ENCODE measurements at places on chromosomes 3 and 15.

- no peak for DNase-seq
These were observed 185.9 kb downstream of the ERC2 start for GRCh38 chr3:56282341-56282740.

GRCh38 chr3:13595485-13595884, 46.6 kb downstream of the FBLN2 start:
- no peak for DNase-seq

DNA sequence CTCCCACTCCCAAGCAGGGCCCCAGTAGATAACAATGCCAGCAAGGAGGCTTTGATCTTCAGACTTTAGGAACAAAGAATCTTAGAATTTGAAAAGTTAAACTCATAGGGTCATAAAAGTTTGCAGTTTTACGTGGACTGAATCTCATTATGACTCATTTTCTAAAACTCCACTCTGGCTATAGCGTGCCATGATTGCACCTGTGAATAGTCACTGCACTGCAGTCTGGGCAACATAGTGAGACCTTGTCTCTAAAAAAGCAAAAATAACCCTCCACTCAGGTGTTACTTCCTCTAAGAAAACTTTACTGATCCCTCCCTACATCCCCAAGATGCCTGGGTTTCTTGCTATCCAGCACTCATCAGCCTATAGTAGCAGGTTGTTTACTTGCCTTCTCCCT, 104.5 kb downstream of the IL20RB start:
- no peak for DNase-seq

DNA sequence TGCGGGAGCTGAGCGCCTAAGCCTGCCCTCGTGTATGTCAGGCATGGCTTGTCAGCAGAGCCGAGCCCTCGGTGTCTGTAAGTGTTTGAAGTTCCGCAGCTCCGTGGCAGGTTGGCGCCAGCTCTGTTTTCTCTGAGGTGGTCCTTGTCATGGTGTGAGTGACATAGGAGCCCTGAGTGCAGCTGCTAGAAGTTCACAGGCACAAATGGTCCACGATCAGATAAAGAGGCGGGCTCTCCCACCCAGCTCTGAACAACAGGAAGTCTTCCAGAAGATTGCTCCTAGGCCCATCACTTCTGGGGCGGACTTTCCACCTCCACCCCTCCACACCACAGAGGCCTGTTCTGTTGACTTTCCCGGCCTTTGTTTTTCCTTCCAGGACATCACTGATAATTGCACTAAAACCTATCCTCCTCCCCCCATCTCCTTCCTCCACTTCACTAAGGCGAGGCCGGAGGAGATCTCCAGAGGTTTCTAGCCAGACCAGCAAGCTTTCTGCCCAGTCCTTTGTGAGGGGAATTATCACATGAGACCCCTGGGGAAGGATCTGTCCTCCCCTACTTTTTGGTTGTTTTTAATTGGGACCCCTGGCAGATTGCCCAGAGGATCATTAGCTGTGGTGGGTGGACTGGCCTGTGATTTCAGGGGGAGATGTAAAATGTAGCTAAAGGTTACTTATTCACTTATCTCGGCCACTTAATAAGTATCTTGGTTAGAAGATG, 19.9 kb downstream of the ITPR1 start:
- no peak for DNase-seq

GRCh38 chr3:71817262-71817661, 32.3 kb upstream of the PROK2 start:
- DNase-seq, result no peak

DNA sequence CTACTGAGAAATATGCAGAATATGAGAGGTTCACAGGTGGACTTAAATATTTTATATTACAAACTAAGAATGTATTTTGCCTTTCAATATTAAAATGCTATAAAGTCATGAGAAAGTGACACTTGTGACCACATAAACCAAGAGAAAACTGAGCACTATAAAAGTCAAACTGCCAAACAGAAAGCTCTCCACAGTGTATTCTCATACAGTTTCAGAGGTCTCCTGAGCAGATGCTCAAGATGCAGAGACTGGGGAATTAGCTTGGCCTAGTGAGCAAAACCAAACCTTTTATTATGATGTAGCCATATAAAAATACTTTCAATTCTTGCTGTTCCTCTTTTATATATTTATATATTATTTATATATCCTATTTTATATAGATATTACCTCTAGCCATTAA, 227.8 kb downstream of the TBC1D5 start:
- DNase-seq, result no peak

DNA sequence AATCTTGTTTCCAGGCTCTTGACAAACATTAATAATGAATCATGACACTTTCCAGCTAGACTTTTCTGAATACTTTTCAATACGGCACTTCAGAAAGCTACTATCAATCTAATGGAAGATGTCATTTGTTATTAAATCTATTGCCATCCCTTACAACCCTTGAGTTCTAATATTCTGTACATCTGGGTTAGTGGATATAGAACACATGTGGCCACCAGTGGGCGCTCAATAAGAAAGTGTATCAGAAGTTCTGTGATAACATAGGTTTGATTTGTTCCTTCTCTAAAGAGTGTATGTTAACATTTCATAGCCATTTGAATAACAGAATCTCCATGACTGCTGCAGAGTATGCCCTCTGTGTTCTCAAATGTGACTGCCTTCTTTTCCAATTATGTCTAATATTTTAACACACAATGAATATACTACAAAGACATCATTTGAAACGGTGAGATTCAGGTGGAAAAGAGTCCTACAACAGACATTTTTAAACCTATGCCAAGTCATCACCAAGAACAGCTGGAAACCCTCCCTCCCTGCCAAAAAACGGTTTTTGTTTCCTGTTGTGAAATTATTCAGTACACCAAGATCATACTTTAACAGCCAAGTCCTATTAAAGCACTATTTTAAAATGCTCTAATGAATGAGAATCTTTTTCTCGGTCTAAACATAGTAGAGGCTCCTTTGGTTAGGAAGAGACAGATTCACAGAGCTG, 22.2 kb downstream of the ALDH1A2 start:
- peak; percentile 28 for DNase-seq

GRCh38 chr3:148269816-148270215, 427.9 kb upstream of the AGTR1 start:
- DNase-seq, result no peak

- DNase-seq, result no peak
These were observed 4.8 kb upstream of the MECOM start for GRCh38 chr3:169668072-169668956.

DNA sequence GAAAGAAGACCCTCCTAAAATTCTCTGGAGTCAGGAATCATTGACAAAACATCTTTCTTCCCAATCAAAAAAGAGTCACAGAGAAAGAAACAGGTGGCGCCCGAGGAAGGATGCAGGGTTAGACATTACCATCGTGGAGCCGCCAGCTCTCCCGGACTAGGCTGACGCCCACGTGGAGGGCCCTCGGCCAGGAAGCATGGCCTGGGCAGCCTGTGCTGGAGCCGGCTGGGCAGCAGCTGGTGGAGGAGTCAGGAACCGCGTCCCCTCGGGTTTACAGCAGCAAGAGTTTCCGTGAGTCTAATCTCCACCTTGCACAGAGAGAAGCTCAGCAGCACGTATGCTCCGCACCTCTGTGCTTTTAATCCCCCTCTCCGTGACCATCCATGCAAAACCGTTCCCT, 533.7 kb upstream of the ATP11B start:
- DNase-seq, result no peak

DNA sequence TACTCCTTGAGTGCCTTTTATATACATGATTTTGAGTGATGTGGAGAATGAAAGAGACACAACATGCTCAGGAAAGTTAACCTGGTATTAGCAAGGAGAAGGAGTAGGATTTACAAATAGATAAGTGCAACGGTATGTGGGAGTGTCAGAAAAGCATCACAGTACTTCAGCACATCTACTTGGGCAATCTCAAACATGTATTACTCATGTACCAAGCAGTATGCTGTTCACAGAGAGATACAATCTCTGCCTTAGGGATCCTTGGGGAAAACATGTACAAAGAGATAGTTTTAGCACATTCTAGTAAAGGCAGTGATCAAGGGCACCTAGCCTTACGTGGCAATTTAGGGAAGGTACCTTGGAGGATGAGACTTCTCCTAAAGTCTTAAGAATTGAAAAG, 146.5 kb downstream of the FILIP1L start:
- no peak for DNase-seq

DNA sequence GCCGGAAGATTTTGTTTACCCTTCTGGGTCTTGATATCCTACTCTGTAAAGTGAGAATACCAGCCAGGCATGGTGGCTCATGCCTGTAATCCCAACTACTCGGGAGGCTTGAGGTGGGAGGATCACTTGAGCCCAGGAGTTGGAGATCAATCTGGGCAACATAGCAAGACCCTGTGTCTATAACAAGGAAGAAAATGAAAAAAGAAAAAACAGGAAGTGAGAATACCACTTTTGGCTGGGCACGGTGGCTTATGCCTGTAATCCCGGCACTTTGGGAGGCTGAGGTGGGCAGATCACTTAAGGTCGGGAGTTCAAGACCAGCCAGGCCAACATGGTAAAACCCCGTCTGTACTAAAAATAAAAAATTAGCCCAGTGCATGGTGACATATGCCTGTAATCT, 36.9 kb downstream of the SFMBT1 start:
- DNase-seq, result no peak

- DNase-seq, result no peak
These were observed 36.5 kb downstream of the ANAPC13 start for GRCh38 chr3:134449277-134449676.

GRCh38 chr3:53688989-53689388, 157.2 kb downstream of the CHDH start:
- no peak for DNase-seq

DNA sequence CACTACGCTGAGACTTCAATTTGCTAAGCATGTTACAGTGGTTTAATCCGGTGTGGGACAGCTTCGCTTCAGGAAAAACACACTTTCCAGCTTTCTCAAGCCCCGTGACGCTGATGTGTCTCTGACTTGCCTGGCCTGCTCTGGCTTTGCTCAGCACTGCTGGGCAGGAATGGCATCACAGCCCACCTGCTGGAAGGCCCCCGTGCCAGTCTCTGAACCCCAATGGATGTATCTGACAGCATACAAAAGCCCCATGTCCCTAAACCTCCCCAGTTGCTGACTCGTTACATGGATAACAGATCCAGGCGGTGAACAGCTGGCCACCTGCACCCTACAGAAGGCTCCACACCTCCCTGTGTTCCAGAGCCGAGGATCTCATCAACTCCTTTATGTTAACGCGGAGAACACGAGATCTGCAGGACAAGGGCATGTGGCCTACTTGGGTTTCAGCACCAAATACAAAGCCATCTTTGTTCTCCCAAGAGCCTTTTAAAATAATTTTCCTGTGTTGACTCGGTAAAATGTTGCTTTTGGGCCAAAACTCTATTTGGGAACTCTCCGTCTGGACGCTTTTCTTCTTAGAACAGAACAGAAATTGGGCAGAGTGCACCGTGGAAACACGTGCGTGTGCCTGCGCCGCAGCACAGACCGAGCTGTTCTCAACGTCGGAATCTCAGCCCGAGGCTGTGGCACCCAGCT, 61.4 kb downstream of the ATP10A start:
- no peak for DNase-seq

- DNase-seq, result no peak
These were observed 191.4 kb downstream of the TBL1XR1 start for GRCh38 chr3:177005718-177006405.

DNA sequence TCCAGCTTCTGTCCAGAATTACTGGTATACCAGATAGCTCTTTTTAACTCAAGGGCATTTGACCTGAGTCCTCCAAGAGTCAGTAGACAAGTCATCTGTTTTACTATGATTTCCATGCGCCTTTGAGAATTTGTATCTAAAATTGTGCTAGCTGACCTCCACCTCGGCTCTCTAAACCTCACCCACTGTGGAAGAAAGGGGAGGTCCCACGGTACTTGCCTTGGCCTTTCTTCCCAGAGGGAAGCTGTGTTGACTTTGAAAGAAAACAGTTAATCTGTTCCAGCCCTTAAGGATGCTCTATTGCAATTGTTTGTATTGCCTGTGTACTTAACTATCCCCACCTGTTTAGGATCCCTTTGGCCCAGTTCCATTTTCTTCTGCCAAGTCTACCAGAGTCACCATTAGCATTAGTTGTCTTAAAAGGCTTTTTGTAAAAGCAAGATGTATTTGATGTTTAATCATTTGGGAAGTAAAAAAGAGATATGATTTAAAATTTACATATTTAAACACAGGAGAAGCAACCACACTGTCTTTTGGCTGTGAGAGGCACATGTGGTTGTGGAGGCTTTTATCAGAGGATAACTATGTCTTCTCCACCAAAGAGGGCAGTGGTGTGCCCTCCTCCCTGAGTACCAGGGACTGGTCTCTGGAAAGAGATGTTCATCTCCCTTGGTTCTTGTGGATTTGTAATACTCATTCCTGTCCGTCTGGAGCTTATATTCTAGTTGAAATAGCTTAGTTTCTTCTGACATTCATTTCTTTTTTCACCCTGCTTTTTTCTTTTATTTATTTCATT, 88.8 kb downstream of the CRTC3 start:
- DNase-seq, result no peak

DNA sequence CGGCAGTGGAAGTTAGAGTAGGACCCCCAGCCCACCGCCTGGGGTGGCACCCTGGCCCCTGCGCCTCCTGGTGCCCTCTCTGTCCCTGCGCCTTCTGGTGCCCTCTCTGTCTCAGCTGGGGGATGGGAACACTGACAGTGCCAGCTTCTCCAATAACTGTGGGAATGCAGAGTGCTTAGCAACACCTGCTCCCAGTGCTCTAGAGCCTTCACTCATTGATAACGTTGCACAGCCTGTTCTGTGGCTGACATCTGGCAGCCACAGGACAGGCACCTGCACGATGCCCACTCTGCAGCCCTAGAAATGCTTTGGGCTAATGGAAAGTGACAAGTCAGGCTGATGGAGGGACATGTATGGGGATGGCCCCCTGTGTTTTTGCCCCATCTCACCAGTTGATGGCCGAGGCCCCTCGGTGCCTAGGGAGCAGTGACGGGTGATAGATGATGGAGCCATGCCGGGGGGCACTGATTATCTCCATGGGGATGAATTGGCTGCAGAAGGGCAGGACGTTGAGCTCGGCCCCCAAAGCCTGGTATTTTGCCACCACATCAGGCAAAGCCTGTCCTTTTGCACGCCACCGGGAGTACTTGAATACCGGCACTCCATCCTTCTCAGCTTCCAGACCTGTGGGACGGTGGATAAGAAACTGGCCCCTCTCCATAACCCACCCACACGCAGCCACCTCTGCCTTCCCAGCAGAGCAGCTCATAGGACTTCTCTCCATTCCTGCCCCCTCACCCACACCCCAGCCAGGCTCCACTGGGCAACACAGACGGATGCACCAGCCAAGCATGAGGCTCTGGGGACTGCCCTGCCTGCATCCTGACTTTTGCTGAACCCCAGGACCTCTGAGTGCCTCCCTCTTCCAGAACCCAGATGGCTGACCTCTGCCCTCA, 22.1 kb downstream of the ALDH1L1 start:
- DNase-seq, result no peak
